Osteoblast (primary cell): ENCODE measurements at places on chromosomes 13 and 19. TPM values are rescaled to one million over a fixed set of nuclear protein-coding genes. Genes with fewer than 3 reads are reported as not detected.

- peak; percentile 72 for DNase-seq
These were observed 5.1 kb upstream of the DIRAS1 start for GRCh38 chr19:2726160-2726855.

Gene PSG3
- total RNA-seq = not detected in 2 replicates

GRCh38 chr13:113589251-113589960 is 4.9 kb downstream of the TFDP1 start:
- peak; percentile 56 for DNase-seq

DNA sequence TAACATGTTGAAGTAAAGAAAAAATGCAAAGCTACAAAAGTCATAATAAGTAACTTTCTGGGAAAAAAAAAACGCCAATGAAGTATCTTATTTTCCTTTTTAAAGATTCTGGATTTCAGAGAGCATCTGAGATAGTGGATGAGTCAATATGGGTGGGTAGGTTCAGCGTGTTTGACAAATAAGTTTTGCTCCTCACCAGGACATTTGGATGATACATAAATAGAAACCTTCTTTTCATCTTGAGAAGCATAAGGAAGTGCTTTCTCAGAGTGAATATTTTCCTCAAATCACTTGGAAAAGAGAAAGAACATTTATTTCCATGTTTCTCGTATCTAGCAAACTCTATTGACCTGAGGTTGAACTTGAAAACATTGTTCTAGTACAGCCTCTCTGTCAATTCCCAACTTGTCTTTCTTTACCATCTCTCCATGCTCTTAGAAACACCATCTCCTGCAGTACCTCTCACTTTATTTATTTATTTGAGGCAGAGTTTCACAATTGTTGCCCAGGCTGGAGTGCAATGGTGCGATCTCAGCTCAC is 463.2 kb downstream of the KLF5 start:
- no peak for DNase-seq

DNA sequence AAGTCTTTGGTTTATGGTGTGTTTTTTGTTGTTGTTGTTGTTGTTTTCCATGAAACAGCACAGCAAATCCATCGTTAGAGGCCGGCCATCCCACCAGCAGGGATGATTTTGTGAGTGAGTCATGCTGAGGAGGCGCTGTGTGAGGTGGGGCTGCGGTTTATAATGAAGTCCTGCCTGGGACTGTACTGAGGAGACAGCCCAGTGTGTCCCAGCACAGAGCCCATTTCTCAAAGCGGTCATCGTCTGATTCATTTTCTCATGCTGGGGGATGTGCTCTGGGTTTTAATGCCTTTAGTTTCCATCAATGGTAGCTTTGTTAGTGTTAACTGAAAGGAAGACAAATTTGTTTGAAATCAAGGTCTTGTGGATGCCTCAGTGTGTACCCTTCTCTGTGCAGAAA is 129.3 kb upstream of the SERP2 start:
- no peak for DNase-seq

Gene OBI1
- total RNA-seq = 12.7 TPM in 2 replicates

DNA sequence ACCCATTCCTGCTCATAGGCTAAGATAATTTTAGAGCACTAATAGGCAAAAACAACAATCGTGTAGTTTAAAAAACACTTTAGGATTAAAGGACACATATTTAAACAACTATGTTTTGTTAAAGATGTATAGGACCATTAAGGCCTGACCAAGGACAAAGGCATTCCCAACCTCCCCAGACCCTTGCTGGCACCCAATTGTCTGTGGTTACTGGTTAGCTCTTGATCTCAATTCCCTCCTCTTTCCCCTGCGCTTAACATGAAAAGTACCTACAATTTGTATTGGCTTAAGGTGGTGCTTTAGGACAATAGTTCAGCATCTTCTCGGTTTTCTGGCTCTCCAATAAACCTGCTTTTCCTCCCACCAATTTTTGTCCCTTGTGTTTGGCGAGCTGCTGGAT is 51.0 kb downstream of the TEX26 start:
- no peak for DNase-seq

Gene ZFP36
- total RNA-seq = 6.2 and 6.5 TPM in 2 replicates

DNA sequence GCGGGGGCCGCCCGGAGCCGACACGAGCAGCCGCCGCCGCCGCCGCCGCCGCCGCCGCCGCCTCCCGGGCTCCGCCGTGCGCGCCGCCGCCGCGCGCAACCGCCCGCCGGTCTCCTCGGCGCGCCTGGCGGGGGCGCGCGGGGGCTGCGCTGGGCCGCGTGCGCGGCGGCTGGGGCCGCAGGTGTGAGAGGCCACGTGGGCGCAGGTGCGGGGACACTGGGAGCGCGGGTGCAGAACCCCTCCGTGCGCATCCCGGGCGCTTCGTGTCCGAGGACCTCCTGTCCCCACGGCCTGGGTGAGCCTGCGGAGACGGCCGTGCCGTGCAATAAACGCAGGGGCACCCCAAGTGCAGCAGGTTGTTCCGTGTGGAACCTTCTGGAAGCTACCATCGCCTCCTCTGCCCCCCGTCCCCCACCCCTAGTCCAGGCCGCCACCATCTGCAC is at the start of gene LINGO3:
Gene LINGO3 (minus strand): TSS at position 41 of the 443 bp plus-strand sequence. CDS start 16,378 bp downstream, outside the sequence.
- DNase-seq = peak; percentile 75
